NCI-H82 (cell line): ENCODE measurements at places on chromosomes 2 and 18.

- no peak for DNase-seq
Observed at GRCh38 chr2:66031236-66031635, 403.7 kb upstream of the MEIS1 start.

DNA sequence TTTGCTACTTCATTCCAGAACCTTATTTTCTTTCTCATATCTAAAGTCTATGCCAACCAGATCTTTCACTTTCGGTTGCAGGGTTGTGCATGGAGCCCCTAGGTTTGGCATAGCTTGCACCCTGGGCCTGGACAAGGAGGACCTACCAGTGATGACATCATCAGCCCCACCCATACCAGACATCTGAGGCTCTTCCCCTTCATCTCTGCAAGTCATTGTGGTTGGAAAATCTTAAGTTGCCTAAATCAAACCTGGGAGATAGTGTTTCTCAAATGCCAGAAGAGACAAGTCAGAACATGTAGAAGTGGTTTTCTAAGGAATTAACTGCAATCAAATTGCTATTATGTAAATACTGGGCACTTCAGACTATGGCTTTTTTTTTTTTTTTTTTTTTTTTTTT is 363.3 kb downstream of the ZNF516 start:
- DNase-seq: no peak

- DNase-seq: no peak
Observed at GRCh38 chr2:215411941-215412743, 23.7 kb downstream of the FN1 start.

DNA sequence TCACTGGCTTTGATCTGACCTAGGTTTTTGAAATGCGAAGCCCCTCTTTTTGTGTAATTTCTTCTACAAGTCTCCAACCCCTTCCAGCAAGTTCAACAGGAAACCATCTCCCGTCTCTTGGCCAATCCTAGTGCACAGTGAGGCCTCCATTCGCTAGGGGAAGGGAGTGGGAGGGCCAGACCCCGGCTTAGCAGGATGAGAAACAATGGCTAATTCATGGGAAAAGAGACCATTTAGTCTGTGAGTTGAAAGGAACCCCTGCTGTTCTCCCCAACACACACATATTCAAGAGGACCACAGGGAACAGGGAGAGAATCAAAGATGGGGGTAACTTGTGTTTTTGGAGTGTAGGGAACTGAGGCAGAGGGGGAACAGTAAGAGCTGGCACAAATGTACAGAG is 83.0 kb downstream of the RTN4 start:
- no peak for DNase-seq

- DNase-seq: no peak
Observed at GRCh38 chr18:44590956-44591670, 89.6 kb upstream of the SETBP1 start.

DNA sequence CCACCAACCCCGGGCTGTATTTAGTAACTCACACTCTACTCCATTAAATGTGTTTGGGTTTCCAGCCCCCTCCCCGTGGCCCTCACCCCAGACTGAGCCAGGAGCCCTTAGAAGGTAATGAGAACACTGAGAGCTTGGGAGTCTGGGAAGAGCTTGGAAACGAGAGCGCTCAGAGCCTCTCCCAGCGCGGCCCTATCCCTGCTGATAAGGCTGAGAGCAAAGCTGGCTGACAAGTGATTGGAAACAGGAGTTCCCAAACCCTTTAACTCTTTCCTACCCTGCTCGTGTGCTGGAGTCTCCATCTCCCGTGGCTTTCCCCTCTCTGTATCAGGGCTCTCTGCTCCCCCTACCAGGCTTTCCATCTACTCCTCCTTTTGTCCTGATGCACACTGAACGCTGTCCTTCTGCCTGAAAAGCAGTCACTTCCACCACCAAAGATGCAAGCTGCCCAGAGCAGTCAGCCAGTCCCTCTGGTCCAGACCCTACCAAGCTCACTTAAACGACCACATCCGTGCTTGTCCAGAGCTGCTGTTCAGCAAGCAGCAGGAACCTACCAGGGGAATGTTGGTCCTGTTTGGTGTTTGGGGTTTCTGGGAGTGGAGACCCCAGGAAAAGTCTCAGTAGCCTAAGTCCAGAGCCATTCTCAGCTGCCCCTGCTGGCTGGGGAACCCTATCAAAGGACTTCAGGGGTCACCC is 100.0 kb upstream of the PKDCC start:
- DNase-seq: peak; percentile 28

DNA sequence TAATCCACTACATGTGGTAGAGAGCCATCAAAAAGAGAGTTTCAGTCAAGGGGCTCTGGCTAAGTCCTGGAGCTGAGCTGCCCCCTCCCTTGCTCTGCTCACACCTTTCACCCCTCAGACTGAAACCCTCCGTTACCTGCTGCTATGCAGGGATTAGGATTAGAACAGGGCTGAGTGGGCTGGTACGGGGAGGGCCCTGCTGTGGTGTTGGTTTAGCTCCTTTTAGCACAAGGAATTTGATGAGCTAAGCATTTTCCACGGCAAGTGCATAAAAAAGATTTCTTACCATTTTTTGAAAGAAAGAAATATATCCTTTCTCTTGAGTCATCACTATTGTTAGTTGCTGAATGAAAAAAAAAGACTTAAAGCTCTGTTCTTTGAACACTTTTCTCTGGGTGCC is 46.3 kb downstream of the TCF7L1 start:
- DNase-seq: peak; percentile 75

GRCh38 chr2:129936334-129936934 is 43.0 kb upstream of the RAB6C start:
- peak; percentile 90 for DNase-seq

- no peak for DNase-seq
Observed at GRCh38 chr2:235049719-235050118, 97.9 kb downstream of the SH3BP4 start.

GRCh38 chr2:234269769-234270204 is 219.3 kb downstream of the SPP2 start:
- DNase-seq: no peak

DNA sequence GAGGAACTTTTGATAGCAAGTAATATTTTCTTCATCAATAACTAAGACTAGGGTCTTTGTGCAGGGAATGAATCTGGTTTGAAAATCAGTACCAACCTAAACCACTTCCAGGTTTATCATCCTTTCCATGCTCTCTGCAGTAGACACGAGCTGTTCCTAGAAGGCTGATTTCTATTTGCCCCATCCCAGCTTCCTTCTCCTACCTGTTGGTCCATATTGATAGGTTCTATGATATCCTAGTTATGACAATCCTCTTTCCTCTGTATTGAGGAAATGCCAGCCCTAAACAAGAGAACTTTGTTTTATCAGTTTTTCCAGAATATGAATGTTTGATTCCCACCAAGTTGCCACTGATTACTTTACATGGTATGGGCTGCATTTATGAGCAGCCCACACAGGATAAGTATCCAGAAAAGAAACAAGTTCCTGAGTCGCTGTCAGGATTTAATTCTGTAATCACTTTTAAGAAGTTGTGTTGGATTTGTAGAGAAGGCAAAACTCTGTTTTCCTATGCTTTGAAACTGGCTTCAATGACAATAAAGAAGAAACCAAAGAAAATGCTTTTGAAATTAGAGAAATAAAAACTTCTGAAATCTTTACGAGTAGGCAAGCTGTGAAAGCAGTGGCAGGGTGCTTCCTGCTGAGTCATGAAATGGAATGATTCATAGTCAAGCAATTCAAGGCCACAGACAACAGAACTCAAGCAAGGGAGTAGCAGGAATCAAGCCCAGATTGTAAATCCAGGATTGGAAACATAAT is 37.3 kb upstream of the TANK start:
- no peak for DNase-seq

GRCh38 chr18:47594621-47595086 is 335.8 kb downstream of the SMAD2 start:
- DNase-seq: no peak
